ENCODE measurements at places on chromosomes 2 and 18.

DNA sequence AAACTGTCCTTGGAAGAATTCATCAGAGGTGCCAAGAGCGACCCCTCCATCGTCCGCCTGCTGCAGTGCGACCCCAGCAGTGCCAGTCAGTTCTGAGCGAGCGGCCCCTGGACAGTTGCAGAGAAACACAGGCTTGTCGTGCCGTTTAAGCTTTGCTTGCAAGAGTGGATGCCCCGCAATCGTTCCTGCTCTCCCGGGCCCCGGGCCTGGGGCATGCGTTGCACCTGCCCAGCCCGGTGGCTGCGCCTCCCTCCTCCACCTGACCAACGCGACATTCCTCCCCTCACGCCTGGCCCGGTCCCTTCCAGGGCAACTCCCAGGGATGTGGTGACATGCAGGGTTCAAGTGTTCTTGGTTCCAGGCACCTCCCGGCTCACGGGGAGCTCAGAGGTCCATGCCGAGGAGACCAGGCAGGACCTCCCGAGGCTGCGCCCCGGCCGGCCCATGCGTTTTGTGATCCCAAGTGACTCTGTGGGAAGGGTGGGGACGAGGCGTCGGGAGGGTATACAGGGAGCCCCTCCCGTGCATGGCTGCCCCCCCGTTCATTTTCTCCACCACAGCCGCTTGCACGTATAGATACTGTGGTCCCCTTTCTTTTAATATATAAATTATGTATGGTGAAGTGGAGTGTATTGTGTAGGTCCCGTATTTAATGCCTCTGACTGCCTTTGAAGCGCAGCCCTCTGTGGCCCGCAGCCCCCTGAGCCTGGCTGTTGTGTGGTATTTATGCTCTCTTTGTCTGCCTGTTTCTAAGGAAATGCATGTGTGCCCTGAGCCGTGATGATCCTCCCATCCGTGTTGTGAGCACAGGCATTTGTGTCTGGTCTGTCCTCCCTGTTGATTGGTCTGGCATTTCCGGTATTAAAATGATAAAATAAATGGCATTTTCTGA lies 21.2 kb downstream of the ODC1 start:
- DNase-seq = no peak

GRCh38 chr18:2406544-2406943 lies 164.8 kb downstream of the METTL4 start:
- DNase-seq = no peak

DNA sequence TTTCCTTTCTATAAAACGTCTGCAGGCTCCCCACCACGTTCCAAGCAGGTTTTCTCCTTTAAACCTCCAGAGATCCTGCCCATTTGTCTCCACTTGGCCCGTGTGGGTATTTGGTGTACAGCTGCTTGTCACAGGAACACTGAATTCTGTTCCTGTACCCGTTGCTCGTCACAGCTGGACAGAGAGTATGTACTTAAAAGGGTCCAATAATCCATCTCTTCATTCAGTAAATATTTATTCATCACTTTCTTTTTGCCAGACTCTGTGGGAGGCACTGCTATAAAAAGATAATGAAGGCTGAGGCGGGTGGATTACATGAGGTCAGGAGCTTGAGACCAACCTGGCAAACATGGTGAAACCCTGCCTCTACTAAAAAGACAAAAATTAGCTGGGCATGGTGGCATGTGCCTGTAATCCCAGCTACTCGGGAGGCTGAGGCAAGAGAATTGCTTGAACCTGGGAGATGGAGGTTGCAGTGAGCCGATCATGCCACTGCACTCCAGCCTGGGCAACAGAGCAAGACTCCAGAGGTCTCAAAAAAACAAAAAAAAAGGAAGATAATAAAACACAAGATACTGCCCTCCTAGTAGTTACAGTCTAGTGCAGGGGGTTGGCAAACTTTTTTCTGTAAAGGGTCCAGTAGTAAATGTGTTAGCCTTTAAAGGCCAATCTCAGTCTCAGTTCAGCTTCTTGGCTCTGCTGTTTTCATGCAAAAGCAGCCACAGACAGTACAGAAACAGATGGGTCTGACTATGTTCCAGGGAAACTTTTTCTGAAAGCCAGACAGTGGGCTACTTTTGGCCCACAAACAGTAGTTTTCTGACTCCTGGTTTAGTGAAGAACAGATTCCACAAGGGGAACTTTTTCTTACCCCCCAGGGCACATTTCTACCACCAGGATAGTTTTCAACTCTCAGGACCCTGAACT lies 309.9 kb upstream of the RAB12 start:
- no peak for DNase-seq

- DNase-seq = peak; percentile 64
Measured at GRCh38 chr18:62637807-62638687, 77.3 kb upstream of the PHLPP1 start.

- no peak for DNase-seq
Measured at GRCh38 chr2:39587168-39587567, 78.5 kb upstream of the TMEM178A start.

- no peak for DNase-seq
Measured at GRCh38 chr2:19949071-19949470, 40.8 kb downstream of the WDR35 start.

DNA sequence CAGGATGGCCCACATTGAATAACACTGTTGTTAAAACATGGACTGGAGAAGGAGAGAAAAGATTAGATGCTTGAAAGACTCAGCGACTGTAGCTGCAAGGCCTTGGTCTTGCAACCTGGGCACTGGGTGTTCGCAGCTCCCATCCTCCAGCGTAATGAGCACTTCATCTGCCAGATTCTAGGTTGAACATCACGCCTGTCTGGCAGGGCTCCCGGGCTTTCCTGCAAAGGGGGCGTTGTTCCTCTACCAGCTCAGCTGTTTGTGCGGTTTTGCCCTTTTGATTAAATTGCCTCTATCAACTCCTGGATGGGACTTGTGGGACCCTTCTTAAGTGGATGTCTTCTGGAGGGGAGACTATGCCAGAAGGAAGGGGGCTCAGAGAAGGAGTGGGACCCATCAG lies 215.4 kb downstream of the KLHL29 start:
- no peak for DNase-seq

DNA sequence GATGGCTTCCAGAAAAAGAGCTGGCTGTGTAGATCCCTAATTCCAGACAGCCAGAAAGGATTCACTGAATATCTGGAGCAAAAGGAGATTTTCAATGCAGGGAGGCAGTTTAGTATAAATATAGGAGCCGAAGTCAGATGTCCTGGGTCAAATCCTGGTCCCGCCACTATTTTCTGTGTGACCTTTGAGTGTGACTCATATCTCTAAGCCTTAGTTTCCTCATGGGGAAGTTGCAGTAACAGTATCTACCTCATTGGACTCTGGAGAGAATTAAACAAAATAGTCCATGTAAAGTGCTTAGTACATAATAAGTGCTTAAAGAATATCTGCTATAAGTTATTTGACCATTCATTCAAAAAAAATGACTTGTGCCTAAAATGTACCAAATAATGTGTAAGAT lies 52.1 kb upstream of the ITGA6 start:
- DNase-seq = no peak

GRCh38 chr2:153584244-153584643 lies 105.7 kb upstream of the RPRM start:
- no peak for DNase-seq

DNA sequence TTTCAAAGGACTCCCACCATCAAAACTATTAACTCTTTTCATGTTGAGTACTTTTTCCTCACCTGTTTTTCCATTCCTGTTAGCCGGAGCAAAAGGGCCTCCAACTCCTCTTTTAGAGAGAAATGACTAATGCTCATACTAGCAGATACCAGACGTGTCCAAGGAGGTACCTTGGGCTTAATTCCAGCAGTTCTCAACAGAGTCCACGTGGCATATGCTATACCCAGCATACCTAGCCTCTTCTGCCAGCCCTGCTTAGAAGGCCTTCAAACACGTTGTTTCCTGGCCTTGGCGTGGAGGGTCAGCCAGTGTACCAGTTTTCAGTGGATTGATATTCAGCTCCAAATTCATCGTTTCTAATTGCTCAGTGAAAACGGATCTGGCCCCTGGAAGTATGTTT lies 123.9 kb downstream of the MGAT5 start:
- no peak for DNase-seq

- DNase-seq = peak; percentile 33
Measured at GRCh38 chr2:3242747-3243369, 134.8 kb downstream of the EIPR1 start.

GRCh38 chr2:191936882-191937405 lies 90.1 kb upstream of the CAVIN2 start:
- no peak for DNase-seq

DNA sequence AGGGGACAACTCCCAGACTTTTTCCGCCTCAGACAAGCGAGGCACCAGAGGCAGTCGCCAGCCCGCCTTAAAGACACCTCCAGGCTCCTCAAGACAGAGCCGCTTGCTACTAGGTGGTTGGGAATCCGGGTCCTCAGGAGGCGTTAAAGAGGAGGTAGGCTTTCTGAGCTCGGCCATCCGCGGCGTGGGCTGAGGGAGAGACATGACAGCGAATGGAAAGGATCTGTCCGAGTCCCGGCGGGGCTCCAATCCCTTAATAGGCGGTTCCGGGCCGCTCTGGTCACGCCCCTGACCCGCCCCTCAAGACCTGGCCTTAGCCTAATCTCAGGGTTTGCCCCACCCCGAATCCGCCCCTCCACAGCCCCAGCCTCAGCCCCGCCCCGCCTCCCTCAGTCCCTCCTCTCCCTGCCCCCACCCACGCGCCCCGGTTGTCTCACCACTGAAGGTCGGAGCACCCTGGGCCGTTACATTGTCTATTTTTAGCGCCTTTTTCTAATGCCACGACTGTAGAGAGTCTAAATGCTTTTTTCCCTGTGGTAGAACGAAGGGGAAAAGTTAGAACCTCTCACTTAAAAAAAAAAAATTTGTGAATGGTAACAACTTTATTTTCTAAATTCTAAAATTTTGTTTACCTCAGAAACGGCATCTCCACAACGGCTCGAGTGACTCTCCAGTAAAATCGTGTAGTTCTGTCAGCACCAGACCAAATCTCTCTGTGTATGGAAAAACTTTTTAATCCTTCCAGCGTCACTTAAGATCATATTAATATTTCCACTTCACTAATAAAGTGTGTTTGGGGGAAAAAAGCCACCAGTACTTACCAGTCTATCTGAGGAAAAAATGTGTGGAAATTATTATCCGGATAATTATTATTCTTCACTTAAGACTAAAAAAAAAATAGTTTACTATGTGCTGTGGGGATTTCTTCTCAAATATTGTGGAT lies at the start of gene RAD51AP2:
RAD51AP2 (minus strand) TSS at position 229 of the 943 bp plus-strand sequence; CDS start at position 204, 25 bp downstream.
- peak; percentile 34 for DNase-seq

- no peak for DNase-seq
Measured at GRCh38 chr2:105256431-105257047, 15.0 kb downstream of the GPR45 start.

DNA sequence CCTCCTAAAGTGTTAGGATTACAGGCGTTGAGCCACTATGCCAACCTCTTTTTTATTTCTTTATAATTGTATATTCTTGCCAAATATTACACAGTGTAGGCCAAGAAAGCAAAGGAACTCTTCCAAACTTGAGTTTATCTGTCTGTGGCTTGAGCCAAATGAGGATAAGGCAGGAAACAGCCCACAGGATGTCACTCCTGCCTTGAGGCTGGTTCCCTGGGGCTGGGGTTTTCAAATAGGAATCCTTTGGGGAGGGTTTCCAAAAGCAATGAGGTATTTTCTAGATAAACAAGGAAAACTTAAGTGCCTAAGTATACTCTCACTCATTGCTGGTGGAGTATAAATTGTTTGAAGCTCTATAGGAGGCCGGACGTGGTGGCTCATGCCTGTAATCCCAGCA lies 56.4 kb downstream of the ADCY3 start:
- no peak for DNase-seq

DNA sequence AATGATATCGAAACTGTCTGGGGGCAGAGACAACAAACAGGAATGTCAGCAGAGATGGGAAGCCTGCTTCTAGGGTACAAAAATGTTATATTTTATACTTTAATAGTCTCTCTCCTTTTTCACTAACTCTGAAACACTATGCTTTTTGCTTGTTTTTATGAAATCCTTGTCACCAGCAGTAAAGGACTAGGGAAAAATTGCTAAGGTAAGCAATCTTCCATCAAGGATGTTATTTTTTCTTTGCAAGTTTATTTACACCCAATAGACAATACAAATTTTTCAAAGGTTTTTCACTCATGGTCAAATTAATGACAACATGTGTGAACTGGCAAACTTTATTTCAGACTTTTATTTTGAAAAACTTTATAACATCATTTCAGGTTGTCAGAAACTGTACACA lies 1465.9 kb upstream of the NXPH2 start:
- DNase-seq = no peak

GRCh38 chr18:13493725-13494124 lies 232.6 kb downstream of the FAM210A start:
- DNase-seq = no peak

- no peak for DNase-seq
Measured at GRCh38 chr18:49534846-49535601, 26.8 kb upstream of the LIPG start.

GRCh38 chr2:200750323-200750910 lies 61.3 kb upstream of the BZW1 start:
- no peak for DNase-seq

GRCh38 chr18:48200631-48201336 lies 208.4 kb downstream of the ZBTB7C start:
- no peak for DNase-seq

GRCh38 chr2:31270131-31270530 lies 36.2 kb downstream of the EHD3 start:
- DNase-seq = no peak

GRCh38 chr2:234982096-234982834 lies 30.4 kb downstream of the SH3BP4 start:
- no peak for DNase-seq

GRCh38 chr18:56907771-56908170 lies 239.1 kb upstream of the BOD1L2 start:
- no peak for DNase-seq
